ENCODE measurements at places on chromosomes 7 and 10.

DNA sequence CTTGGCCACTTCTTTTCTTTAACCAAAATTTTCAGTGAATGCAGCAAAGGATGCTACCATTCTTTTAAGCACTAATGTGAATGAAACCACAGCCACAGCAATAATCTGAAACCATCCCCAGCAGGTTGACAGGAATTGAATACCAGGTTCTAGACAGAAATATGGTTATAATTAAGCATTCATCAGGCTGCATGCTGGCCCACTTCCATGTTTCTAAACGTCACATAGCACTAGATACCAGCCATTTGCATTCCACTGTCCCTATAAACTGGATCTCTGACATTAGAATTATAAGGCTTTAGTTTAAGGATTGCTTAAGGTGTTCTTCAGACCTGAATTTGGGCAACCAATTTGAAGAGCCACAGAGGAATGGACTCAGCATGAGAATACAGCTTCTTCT, 340.8 kb upstream of the KLF6 start:
- no peak for DNase-seq

DNA sequence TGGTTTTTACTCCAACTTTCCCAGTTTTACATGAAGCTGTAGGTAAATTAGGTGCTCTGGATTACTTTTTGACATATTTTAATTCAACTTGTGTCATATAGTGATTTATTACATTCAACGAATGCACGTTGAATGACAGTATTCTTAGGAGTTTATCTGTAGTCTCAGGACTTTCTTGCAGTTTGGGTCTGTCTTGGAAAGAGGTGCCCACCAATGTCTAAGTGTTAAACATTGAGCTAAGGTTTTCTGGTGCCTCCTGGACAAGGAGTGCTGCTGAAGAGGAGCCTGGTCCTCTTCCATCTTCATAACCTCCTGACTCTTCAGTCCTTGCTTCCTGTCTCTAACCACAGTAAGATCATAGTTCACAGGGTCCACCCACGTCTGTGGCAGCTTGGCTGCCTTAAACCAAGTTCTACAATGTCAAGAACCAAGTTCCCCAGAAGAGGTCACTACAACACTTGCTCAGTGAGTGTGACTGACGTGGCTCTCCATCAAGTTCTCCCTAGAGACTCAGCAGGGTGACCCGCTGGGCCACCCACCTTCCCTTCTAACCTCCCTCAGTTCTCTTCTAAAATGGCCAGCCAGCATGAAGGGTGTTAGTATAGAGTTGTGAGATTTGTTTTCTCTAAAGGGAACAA, 6.1 kb downstream of the NPY start:
- DNase-seq: peak; percentile 86

GRCh38 chr7:118330388-118330787, 105.9 kb downstream of the ANKRD7 start:
- no peak for DNase-seq

GRCh38 chr7:45601094-45601493, 26.9 kb downstream of the ADCY1 start:
- DNase-seq: no peak

DNA sequence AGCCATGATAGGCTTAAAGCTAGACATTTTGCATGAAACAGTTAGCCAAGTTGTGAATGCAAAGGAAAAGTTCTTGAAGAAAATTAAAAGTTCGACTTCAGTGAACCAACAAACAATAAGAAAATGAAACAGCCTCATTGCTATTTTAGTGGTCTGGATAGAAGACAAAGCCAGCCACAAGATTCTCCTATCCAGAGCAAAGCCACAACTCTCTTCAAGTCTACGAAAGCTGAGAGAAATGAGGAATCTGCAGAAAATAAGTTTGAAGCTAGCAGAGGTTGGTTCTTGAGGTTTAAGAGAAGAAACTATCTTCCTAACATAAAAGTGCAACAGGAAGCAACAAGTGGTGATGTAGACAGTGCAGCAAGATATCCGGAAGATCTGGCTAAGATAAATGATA, 271.4 kb upstream of the GRM3 start:
- no peak for DNase-seq

- DNase-seq: no peak
Measured at GRCh38 chr7:54860003-54860775, 101.2 kb upstream of the SEC61G start.

DNA sequence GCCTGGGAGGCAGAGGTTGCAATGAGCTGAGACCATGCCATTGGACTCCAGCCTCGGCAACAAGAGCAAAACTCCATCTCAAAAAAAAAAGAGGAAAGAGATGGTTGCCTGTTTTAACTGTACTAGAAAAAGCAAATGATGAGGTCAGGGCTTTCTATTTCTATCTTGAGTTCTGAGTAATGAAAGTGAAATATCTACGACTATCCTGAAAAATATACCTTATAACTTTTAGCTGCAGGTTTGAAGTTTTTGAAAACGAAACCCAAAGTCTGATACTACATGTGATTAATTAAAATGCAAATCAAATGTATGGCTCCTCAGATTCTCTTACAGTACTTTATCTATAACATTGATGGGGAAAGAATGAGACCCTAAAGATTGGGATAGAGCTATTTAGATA, 636.2 kb upstream of the LRRN3 start:
- no peak for DNase-seq

DNA sequence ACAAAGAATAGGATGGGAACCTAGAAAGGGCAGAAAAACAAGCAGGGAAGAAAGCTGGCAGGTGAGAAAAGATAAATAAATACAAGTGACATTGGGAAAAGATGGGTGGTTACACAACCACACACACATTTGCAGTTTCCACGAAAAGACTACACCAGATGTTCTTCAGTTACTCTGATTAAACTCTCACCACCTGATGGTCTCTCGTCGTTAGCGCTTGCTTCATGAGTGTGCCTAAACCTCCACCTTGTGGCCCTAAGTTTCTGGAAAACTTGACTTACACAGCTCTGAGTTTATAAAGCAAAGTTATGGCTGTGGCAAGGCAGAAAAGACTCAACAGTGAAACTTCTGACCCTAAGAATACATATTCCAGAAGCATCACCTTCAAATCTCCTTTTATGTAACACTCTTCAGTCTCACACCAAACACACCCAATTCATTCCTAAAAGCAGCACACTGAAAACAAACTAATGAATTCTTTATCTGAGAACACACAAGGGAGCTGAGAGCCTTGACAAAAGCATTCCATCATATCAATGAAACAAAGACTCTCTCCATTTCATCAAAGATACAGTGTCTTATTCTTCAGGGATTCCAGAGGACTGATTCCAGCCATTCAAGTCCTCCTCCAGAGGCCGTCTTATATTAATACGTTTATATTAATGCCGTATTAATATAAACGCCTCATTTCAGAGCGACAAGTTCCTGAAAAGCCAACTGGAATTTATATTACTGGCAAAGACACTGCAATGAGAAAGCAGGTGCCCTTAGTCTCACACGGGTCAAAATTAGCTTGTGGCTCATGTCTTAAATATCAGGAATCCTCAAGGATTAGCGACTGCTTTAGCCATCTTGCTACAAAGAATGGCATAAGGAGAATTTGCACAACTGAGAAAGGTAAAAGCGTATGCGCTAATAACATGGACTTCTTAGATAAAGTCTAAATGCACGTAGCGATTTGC, 77.6 kb downstream of the RNF216 start:
- DNase-seq: peak; percentile 46

DNA sequence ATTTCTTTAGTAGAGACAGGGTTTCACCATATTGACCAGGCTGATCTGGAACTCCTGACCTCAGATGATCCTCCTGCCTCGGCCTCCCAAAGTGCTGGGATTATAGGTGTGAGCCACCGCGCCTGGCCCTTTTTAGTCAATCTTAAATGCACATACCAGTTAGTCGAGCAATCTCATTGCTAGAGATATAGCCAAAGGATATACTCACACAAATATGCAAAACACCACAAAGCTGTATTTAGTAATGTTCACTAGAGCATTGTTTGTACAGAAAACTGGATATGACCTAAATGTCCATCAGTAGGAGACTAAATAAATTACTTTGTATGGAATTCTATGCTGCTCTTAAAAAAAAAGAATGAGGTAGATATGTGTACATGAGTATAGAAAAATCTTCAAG, 24.5 kb upstream of the IL6 start:
- no peak for DNase-seq

GRCh38 chr10:28431139-28431538, 101.8 kb upstream of the WAC start:
- no peak for DNase-seq

GRCh38 chr10:3355536-3355935, 183.0 kb upstream of the PITRM1 start:
- no peak for DNase-seq

DNA sequence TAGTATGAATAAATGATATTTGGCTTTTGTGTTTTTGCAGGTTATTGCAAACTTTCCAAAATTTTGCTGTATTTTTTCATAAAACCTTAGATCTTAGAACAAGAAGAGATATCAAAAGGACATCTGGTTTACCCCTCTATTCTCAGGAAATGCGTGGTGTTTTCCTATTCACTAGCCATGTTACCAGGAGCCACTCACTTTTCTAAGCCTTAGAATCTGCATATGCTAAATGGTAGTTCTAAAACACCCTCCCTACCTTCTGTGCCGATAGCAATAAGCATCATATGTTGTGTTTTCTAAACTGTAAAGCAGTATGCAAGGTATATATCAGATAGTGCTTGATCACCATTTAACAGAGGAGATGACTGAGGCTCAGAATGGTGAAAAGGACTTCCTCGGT, 715.0 kb upstream of the CELF2 start:
- DNase-seq: no peak

DNA sequence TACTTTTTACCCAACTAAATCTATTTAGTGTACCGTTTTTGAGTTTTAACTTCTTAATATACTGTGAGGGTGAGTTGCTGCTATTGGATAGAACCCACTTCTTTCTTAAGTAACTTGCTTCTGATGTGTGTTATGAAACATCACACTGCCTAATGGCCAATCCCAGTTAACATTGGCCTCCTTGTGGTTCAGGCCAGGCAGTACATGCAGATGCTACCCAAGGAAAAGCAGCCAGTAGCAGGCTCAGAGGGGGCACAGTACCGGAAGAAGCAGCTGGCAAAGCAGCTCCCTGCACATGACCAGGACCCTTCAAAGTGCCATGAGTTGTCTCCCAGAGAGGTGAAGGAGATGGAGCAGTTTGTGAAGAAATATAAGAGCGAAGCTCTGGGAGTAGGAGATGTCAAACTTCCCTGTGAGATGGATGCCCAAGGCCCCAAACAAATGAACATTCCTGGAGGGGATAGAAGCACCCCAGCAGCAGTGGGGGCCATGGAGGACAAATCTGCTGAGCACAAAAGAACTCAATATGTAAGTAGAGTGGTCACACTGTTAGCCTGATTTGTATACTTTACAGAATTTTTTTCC, 39.7 kb downstream of the TES start:
- DNase-seq: peak; percentile 26

GRCh38 chr7:120993553-120994191, 5.2 kb downstream of the CPED1 start:
- no peak for DNase-seq

DNA sequence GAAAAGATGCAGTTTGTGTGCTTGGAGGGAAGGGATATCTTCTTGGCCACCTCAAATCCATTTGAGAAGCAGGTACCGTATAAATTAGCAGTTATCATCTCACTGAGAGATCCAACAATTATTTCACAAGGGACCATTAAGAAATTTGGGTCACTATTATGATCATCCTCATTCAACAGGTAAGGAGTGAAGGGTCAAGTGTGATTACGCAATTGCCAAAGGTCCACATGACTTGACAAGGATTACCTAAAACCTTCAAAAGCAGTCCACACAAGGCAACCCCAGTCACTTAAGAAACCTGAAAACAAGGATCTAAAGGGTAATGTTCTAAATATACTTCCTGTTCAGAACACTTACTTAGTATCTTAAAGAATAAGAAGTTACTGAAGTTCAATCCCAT, 27.4 kb downstream of the CCDC6 start:
- DNase-seq: no peak

- DNase-seq: no peak
Measured at GRCh38 chr10:17665747-17666146, 21.8 kb downstream of the STAM start.

GRCh38 chr10:62268027-62268398, 631 bp downstream of the RTKN2 start:
- DNase-seq: no peak

- peak; percentile 44 for DNase-seq
Measured at GRCh38 chr10:12777840-12778585, 223.5 kb downstream of the CCDC3 start.

- no peak for DNase-seq
Measured at GRCh38 chr7:140657891-140658290, 14.9 kb upstream of the ADCK2 start.

DNA sequence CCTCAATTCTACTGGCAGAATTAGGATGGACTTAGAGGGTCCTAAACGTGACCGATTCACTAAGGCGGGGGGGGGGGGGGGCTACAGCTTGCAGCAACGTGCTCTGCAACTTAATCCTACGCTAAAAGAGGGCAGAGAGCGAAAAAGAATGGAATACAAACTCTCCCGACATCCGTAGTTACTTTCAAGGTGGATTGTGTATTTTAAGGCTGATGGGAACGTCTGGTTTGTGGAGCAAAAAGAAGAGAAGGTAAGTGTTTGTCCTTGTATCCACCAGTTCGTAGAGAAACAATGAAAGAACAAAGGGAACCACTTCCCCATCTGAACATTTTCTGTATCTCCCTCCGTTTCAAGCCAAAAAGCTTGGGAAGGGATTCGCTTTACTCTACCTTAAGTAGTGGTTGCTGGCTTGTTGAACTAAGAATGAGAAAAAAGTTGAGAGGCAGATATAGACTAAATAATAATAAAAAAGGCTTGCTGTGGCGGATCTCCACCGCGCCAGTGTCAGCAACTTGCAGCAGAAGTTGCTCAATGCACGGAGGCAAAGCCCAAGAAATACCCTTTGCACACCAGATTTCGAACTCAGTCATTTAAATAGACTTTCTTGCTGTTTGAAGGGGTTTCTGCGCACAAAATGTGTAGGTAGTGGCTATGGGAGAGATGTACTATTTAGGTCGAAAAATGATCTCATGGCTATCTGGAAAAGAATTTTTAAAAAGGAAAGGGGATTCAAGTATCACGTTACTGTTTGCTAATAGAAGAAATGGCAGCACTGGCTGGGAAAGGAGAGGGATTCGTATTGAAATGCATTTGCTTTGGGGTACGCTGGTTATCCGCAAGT, 736 bp downstream of the SKIDA1 start:
- DNase-seq: peak; percentile 16

- DNase-seq: peak; percentile 26
Measured at GRCh38 chr10:118800920-118801319, 46.1 kb upstream of the CACUL1 start.

GRCh38 chr7:127932496-127932895, 98.7 kb downstream of the LRRC4 start:
- no peak for DNase-seq

- DNase-seq: peak; percentile 68
Measured at GRCh38 chr7:99579956-99580777, 17.9 kb upstream of the TMEM225B start.

GRCh38 chr10:200405-200804, 65.2 kb downstream of the ZMYND11 start:
- DNase-seq: no peak

Measured in activated CD8-positive, alpha-beta T cell treated with anti-CD3 and anti-CD28 coated beads for 36 hours (primary cell).